ENCODE measurements at places on chromosomes 7 and 10.

- no peak for DNase-seq
Measured at GRCh38 chr10:30448092-30448491, 14.1 kb downstream of the MAP3K8 start.

DNA sequence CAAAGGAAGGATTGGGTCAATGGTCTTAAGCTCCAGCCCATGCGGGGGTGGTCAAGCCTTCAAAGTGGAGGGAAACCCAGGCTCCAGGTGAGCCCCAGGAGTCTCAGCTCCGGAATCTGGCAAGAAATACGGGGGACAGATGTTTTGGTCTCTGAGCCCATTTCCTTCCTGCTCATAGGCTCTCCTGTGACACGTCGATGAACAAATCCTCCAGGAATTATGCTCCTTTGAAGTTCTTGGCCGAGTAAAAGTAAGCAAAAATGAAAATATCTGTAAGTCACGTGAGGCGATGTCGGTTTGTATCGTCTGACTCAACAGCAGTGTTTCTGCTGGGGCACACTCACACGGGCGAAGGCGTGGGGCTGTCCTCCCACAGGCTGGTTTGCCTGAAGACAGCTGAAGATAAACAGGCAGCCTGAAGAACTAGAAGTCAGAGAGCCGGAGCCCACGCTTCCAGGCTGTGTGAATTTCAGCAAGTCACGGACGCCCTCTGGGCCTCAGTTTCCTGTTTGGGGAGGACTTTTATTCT, 52.6 kb upstream of the SMNDC1 start:
- DNase-seq = no peak

GRCh38 chr10:29998142-29998808, 61.1 kb downstream of the JCAD start:
- peak; percentile 80 for DNase-seq

GRCh38 chr7:34019301-34019790, 114.0 kb downstream of the BMPER start:
- no peak for DNase-seq

- DNase-seq = no peak
Measured at GRCh38 chr7:805261-805660, 27.0 kb upstream of the SUN1 start.

GRCh38 chr7:158574308-158575036, 13.2 kb downstream of the PTPRN2 start:
- no peak for DNase-seq

DNA sequence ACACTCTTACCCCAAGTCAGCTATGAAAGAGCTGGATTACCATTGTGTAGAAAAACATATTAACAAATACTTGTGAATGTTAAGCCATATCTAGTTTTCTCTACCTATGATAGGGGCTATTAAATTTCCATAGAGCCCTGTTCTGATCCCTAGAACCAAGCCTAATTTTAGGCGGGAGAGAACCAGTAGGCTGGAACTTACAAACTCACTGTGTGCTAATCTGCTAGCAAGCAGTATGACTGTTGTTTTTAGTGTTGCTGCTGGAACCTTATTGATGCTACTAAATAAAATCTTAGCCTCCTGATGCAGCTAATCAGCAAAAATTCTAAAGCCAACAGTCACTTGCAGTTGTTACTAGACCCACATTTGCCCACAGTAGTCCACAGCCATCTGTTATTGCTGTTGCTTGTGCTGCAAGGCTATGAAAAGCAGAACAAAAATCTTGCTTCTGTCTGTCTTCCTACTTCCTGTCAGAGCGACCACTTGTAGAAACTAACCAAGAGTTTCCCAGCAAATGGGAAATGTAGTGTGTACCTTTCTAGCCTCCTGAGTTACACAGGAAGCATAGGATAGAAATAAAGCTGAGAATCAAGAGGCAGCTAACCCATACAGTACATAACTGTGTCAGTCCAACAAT, 368.4 kb downstream of the ARL4A start:
- no peak for DNase-seq

Measured in coronary artery (tissue), 2 donors.